ENCODE measurements at places on chromosomes 12 and 14.

- DNase-seq, result no peak
Measured at GRCh38 chr14:47674543-47675465, 601 bp downstream of the MDGA2 start.

- DNase-seq, result no peak
Measured at GRCh38 chr12:13175499-13175898, 21.0 kb upstream of the EMP1 start.

- DNase-seq, result no peak
Measured at GRCh38 chr12:31928246-31929026, 30.8 kb upstream of the RESF1 start.

GRCh38 chr14:49485290-49485689 lies 100.9 kb downstream of the RPS29 start:
- DNase-seq, result no peak

GRCh38 chr12:84607170-84607819 lies 305.3 kb downstream of the SLC6A15 start:
- DNase-seq, result no peak

DNA sequence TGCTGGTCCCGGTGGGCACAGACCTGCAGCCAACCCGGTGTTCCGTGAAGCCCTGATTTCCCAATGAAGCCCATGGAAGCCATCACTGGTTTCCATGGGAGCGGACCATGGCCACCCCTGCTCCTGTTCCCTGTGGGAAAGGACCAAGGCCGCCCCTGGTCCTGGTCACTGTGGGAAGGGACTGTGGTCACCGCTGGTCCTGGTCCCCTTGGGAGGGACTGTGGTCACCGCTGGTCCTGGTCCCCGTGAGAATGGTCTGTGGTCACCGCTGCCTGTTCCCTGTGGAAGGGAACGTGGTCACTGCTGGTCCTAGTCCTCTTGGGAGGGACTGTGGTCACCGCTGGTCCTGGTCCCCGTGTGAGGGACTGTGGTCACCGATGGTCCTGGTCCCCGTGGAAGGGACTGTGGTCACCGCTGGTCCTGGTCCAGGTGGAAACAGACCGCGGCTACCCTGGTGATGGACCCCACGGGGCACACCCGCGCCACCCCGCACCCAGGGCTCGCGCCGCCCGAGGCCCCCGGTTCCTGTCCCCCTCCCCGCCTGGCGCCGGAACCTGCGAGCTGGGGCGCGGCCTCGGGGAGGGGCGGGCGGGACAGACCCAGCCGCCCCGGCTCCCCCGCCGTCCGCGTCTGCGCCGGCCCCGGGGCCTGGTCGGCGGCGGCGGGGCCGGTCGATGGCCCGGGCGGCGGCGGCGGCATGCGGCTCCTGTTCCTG lies at the start of gene GLT1D1:
GLT1D1 (plus strand) TSS at position 594 of the 715 bp plus-strand sequence; CDS start at position 698, 104 bp downstream.
- DNase-seq, result no peak

GRCh38 chr14:102699416-102700110 lies 77.7 kb upstream of the TRAF3 start:
- DNase-seq, result no peak

GRCh38 chr12:38872561-38872960 lies 32.8 kb downstream of the CPNE8 start:
- no peak for DNase-seq

GRCh38 chr14:41403360-41403759 lies 203.3 kb upstream of the LRFN5 start:
- no peak for DNase-seq

GRCh38 chr12:66976526-66976925 lies 292.6 kb upstream of the CAND1 start:
- no peak for DNase-seq

GRCh38 chr12:51395283-51396230 lies 4.4 kb upstream of the GALNT6 start:
- peak; percentile 32 for DNase-seq

DNA sequence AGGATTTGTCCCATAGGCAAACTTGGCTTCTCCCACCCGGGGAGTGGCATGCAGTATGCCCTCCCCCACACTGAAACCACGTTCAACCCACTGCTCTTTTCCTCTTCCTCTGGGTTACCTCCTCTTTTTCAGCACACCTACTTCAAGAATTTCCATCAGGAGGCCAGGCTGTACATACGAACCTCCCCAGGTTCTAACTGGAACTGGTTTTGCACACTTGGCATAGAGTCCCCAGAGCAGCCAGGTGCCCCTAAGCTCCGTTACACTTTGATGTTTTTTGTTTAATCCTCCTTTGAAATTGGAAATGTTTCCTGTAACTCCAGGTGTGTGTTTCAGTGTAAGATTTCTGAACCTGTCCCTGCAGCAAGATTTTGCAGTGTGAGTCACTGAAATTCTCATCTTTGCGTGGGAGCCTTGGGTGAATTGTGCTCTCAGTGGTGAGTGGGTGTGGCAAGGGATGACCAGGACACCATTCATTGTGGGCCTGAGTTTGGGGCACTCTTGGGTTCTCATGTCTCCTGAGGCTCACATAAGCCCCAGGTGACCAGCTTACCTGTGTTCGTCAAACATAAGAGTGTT lies 18.2 kb downstream of the CD9 start:
- DNase-seq, result no peak

GRCh38 chr14:20986811-20987210 lies 3.0 kb upstream of the METTL17 start:
- DNase-seq, result no peak

DNA sequence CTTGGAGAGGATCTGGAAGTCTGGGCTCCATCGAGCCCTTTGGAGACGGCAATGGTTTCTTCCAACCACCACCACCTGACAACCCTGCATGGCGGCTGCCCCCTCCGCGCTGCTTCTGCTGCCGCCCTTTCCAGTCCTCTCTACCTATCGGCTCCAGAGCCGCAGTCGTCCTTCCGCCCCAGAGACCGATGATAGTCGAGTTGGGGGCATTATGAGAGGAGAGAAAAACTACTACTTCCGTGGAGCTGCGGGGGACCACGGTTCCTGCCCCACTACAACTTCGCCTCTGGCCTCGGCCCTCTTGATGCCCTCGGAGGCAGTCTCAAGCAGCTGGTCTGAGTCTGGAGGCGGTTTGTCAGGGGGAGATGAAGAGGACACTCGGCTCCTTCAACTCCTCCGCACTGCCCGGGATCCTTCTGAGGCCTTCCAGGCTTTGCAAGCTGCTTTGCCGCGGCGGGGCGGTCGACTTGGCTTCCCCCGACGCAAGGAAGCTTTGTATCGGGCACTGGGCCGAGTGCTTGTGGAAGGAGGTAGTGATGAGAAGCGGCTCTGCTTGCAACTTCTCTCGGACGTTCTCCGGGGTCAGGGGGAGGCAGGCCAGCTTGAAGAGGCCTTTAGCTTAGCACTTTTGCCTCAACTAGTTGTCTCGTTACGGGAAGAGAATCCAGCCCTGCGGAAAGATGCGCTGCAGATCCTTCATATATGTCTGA lies 499 bp downstream of the TOGARAM1 start:
- no peak for DNase-seq

- no peak for DNase-seq
Measured at GRCh38 chr12:48940181-48940580, 14.9 kb upstream of the FKBP11 start.

DNA sequence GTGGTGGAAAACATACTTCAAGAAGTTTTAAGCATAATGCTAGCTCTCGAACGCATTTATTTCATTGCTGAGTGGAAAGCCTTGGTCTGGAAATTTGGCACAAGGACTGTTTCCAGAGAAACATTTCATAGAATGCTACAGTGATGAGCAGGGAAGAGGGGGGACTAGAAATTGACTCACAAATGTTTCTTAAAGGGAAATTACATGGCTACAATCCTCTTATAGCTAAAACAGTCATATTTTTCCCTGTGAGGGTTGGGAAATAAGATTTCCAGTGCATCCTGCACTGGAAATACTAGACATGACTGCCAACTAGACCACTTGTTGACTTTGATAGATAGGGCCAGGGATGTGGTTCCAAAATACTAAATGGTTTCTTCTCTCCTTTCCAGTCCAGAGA lies 197.3 kb upstream of the RGS6 start:
- DNase-seq, result no peak

DNA sequence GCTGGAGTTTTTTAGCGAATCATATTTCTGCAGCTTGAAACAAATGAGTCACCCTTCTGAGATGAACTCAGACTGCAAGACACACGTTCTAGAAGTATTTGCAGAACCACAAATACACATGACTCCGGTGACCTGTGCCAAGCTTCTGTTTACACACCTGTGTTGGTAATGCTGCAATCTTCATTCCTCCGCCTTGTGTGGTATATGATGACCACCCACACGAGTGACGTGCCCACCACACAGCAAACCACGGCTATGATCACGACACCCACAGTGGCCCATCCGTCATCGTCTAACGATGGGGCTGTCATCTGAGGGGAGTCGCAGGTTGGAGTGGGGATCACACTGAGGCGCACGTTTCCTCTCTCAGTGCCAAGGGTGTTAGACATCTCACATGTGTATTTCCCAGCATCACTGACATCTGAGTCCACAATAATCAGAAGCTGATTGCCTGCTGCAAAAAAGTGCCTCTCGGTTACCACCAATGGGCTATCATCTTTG lies 43.0 kb downstream of the LRIG3 start:
- peak; percentile 46 for DNase-seq

DNA sequence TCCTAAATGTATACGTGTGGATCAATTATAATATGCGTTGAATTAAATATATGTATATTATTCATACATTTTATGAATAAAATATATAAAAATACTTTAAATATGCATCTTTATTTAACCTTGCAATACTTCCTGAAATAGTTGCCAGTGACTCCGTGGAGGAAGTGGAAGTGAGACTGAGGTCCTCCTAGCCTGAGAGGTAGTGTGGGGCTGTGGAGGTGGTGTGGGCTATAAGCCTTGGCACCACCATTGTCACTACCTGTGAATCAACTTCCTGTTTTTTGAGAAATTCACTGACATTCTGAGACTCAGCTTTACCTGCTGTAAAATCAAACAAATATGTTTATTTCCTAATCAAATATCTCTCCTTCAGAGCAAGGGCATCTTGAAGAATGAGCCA lies 514.2 kb downstream of the VRK1 start:
- DNase-seq, result no peak

DNA sequence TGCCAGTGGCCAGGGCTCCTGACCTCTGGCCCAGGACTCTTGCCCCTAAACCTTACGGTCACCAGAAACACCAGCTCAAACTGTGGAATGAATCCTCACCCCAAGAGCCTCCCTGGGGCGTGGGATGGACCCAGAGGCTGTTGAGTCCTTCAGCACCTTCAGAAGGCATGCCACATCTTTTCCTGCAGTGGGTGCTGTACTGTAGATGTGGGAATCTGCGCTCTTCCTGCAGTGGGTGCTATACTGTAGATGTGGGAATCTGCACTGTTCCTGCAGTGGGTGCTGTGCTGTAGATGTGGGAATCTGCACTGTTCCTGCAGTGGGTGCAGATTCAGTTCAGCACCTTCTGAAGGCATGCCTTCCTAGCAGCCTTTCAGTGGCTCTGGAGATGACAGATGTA lies 1.2 kb downstream of the KRT82 start:
- DNase-seq, result no peak

DNA sequence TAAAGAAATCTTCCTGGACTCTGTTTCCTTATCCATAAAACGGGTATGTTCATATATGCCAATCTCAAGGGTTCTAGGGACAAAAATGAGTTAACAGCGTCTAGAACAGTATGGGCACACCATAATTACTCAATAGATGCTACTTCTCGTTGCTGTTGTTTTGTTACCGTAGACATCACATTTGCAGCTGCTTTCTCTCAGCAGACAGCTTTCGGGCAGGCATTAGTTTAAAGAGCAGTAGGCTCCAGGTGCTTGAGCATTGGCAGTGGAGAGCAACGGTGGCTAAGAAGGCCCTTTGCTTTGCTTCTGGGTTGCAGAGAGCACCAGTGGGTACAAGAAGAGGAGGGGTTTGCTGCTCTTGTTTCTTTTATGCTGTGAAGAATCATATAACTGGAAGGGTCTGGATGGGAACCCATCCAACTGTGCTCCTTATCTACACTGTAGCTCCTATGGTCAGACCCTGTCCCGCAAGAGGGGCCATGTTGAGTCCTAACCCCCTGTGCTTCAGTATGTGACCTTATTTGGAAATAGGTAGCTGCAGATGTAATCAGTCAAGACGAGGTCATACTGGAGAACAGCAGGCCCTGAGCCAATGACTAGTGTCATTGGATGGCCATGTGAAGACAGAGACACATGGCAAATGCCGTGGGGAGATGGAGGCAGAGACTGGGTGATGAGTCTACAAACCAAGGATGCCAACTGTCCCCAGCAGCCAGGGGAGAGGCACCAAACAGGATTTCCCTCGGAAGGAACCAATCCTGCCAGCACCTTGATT lies 120.0 kb downstream of the RBM19 start:
- DNase-seq, result no peak

- DNase-seq, result no peak
Measured at GRCh38 chr12:30012816-30013450, 229.2 kb upstream of the TMTC1 start.

DNA sequence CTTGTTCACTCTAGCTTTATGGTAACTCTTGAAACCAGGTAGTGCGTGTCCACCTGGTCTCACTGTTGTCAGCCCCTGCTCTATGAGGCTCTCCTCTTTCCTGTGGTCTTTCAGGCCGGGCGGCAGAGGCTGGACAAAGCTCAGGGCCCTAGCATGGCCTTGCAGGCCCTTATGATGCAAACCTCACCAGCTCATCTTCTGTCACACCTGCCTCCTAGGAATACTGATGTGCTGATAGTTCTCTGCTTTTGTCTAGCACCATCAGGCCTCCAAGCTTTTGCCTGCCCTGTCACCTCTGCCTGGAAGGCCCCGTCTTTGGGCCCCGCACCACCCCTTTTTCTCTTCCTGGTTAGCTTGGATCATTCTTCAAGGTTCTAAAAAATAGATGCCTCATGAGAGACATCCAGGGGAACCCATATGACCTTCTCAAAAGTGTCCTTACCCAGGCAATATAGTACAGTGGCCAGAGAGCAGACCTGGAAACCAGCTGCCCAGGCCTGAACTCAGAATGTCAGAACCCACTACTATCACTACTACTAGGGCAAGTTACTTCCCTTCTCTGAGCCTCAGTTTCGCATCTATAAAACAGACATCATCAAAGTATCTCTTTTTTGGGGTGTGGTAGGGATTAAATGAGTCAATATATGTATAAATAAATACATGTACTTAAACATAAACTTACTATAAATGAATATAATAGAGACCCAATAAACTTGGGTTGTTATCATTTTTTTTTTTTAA lies 91.7 kb downstream of the ZFP36L1 start:
- DNase-seq, result no peak

Measured in Jurkat, Clone E6-1 (cell line).